ENCODE measurements at places on chromosomes 12 and 14.

- DNase-seq, result no peak
Measured at GRCh38 chr12:24418157-24418556, 468.7 kb upstream of the SOX5 start.

DNA sequence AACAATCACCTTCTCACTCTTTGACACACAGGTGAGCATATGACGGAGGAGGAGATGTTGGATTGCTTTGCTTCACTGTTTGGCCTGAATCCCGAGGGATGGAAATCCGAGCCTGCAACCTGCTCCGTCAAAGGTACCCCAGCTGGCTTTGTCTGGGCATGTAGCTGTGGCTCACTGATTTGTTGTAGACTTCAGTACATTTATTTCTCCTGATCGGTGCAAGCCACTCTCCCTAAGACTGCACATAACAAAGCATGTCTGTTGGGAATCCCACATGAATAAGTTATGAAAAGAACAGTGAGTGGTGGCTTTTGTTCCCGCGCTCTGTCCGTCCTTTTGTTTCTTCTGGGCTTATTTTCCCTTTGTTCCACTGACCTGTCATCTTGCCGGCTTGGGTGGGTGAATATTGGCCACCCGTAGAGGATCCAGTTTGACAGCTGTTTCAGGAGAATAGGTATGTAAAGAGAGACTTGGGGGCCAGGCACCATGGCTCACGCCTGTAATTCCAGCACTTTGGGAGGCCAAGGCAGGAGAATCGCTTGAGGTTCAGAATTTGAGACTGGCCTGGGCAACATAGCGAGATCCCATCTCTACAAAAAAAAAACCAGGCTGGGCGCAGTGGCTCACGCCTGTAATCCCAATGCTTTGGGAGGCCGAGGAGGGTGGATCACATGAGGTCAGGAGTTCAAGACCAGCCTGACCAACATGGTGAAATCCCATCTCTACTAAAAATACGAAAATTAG, 20.0 kb upstream of the BCL7A start:
- DNase-seq, result no peak

GRCh38 chr14:80387563-80387981, 176.3 kb upstream of the DIO2 start:
- DNase-seq, result no peak

DNA sequence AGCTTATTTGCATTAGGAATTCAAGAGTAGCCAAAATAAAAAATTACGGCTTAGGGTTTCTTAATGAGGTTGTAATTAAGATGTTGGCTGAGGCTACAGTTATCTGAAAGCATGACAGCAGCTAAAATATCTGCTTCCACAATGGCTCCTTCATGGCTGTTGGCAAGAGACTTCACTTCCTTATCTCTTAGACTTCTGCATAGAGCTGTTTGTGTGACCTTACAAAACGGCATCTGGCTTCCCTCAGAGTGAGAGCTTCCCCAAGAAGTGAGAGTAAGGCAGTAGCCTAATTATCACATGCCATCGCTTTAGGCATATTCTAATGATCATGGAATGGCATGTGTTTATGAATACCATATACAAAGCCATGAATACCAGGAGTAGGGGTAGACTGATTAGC, 57.6 kb downstream of the CCDC59 start:
- DNase-seq, result no peak

GRCh38 chr14:101077481-101078074, 174.1 kb upstream of the RTL1 start:
- DNase-seq, result no peak

- DNase-seq, result no peak
Measured at GRCh38 chr14:58177125-58177524, 22.8 kb upstream of the ACTR10 start.

DNA sequence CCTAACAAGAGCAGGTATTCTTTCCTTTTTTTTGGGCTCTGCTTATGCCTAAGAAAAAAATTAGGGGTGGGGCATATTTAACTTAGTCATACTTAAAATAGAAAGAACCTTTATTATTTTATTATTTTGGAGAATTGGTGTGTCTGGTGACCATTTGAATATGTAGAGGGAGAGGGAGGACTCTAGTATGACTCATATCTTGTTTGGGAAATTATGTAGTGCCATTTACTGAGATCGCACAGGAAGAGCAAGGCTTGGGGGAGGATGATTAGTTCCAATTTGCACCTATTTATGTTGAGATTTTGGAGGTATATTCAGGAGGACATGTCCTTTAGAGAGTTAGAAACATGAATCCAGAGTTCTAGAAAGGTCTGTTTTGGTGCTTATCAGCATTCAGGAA, 9.9 kb downstream of the ZNF410 start:
- no peak for DNase-seq

GRCh38 chr12:79874665-79875064, 60.2 kb downstream of the PPP1R12A start:
- DNase-seq, result no peak

DNA sequence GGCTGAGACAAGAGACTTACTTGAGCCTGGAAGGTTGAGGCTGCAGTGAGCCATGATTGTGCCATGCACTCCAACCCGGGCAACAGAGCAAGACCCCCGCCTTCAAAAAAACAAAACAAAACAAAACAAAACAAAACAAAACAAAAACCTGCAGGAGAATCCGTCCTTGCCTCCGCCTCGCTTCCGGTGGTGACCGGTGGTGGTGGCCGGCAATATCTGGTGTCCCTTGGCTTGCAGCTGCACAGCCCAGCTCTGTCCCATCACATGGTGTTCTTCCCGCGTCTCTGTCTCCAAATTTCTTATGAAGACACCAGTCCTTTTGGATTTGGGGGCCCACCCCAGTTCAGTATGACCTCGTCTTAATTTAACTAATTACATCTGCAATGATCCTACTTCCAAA, 10.0 kb downstream of the SMIM41 start:
- no peak for DNase-seq

DNA sequence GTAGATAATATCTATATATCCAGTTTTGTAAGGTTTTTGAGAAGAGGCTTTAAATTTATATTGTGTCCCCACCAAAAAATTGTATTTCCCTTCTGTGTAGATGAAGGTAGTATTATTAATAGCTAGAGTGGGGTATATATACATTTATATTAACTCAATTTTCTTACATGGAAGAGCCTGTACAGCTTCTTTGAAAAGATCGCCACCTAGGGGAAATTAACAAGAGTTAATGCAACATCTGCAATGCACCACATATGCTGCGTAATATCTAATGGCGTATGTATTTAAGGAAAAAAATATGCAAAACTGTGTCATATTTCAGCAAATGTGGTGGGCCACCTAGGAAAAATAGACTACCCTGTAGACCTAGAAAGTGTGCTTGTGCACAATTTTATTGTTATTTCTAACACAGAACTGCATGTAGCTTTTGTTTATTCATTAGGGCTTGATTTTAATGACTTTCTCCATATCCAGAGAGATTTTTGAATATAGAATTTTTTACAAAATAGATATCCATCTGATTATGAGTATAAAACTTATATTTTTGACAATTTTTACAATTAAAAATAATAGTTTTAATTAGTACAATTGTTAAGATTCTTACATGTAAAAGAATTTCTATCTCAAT, 14.0 kb downstream of the CCER1 start:
- peak; percentile 43 for DNase-seq

DNA sequence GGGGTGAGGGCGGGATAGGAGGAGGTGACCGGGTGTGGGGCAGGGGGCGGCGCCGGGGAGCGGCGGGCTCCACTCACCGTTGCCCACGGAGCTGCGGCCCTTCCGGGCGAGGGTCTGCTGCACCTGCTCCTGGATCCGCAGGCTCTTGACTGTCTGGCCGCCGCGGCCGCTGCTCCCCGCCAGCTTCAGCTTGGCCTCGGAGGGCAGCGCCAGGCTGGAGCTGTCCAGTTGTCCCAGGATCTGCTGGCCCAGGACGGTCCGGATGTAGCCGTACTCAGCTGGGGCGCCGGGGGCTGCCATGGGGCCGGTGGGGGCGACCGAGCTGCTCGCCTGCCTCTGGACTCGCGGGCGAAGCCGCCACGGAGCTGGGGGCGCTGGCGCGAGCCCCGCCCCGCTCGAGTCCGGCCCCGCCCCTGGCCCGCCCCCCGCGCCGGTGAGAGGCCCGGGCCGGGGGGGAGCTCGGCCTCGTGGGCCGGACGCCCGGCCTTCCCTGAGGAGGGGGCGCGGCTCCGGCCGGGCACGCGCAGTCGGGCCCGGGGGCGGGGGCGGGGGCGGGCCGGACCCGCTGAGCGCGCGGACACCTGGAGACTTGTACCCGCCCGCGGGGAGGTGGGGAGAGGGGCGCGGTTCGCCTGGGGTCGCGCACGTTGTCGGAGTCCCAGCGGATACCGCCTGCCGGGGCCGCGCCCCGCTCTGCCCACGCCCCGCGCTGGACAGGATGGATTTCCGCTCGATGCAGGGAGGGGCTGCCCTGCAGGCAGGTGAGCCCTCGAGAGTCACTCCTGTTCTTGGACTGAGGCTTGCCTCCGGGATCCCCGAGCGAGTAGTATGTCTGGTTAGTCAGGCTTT, at the start of gene PKP2:
Gene PKP2, minus strand, starts transcription at position 346 of the 849 bp plus-strand sequence. Its CDS starts 46 bp downstream, at position 300.
- DNase-seq, result peak; percentile 52

GRCh38 chr12:110171636-110172035, 47.5 kb downstream of the IFT81 start:
- DNase-seq, result no peak

DNA sequence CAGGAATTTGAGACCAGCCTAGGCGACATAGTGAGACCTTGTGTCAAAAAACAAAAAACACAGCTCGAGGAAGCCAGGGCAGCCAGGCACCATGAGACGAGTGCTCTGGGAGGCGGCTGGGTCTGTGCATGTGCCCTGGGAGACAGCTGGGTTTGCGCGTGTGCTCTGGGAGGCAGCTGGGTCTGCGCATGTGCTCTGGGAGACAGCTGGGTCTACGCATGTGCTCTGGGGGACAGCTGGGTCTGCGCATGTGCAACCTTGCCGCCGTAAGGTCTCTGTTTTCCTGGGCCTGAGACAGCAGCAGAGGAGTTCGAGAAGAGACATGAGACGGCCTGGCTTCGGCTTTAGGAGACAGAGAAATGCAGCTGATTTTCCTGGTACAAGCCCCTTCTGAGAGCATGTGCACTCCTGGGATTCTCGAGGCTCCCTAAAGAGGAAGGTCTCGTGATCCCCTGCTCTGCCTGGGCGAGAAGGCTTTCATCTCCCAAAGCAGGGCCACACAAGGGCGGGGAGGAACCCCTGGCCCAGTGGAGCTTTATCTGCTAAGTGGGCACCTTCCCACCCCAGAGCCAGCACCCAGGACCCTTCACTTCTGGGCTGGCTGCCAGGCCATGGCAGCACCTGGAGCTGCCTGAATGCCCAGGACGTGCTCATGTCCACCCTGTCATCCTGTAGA, 3.5 kb upstream of the BDKRB1 start:
- DNase-seq, result no peak

DNA sequence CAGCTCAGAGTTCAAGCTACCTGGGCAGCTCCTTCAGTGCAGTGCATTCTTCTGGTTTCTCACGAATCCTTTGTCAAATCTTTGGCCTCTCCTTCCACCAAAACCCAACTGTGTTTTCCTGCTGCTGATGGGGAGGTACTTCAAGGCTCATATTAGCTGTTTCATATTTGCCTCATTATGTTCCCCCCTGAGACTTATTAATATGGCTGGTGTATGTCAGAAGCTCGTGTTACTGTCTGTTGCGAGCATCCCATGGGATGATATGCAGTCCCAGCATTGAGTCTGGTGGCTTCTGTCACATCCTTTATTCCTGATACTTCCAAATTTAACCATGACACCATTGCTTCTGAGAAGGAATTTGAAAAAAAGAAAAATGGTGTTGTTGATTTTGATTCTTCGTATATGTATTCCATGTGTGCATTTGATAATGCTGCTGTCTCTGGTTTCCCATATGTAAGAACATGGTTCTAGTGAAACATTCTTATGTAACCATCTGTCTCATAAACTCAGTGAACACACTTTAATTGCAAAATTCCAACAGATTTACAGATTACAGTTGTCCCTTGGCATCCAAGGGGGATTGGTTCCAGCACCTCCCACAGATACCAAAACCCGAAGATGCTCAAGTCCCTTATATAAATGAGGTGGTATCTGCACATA, 149.1 kb downstream of the KICS2 start:
- no peak for DNase-seq

- DNase-seq, result no peak
Measured at GRCh38 chr12:110555577-110556406, 27.3 kb downstream of the PPTC7 start.

DNA sequence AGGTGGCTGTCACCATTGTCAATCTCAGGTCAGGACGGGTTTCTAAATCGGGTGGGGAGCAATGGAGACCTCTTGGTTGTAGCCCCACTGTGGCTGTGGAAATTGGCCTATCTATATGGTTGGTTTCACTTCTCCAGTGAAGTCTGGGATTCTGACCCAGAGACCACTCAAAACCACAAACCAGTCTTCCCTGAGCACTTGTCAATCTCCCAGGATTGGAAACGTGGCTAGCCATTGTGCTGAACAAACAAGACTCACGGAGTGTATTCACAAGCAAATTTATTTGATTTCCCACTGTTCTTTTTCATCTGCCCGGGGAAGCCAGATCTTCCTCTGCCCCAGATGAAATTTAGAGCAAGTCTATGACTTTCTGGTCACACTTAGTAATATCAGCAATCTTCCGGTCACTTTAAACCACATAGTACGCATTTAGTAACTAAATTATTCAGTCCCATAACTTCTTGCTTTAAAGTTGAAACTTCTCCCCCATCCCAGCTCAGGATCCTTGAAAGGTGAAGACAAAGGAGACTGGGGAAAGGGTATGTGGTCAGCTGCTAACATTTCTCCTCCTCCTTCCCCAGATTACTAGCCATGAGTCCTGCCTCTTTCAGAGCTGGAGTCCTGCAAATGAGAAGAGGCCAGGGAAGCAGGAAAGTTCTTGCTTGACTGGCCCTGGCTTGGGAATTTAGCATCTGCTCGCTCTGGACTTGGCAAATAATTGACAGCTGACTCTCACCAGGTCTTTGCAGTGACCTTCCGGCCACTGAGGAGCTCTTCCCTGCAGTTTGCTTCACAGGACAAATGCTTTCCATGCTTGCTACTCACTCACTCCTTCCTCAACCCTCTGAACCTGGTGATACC, 123.2 kb upstream of the MAX start:
- DNase-seq, result no peak

DNA sequence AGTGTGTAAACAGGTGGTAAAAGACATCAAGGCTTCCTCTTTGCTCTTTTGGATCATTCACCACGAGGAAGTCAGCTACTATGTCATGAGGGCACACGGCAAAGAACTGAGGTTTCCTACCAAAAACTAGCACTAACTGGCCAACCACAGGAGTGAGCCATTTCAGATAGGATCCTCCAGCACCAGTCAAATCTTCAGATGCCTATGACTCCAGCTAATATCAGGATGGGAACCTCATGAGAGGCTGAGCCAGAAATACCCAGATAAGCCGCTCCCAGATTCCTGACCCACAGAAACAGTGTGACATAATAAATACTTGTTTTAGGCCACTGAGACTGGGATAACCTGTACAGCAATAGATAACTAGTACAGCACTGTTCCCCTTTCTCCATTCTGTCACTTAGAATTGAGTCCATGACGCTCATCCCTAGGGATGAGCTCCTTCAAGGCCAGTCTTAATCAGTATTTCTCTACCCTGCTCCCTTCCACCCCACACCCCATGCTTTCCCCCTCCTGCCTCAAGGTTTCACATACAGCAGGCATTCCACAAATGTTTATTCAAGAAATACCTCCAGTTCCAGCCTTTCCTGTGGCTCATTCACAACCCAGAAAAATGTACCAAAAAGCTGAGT, 68.4 kb downstream of the PPM1H start:
- peak; percentile 44 for DNase-seq
